Femur (tissue), 1 donor: ENCODE measurements at places on chromosomes 4 and X.

DNA sequence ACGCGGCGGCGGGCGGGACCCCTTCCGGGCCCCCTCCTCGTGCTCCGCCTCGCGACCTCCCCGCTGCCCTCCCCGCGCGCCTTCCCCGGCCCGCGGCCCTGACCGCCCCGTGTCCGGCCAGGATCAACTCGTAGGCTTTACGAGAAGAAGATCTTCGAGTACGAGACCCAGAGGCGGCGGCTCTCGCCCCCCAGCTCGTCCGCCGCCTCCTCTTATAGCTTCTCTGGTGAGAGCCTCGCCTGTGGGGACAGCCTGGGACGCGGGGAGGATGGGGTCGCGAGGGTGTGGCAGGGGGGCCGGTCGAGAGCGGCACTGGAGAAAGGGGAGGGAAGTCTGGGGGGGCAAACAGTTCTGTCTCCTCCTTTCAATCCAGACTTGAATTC, 465 bp downstream of the EMD start:
- DNase-seq: no peak

GRCh38 chr4:153890761-153891160, 101.9 kb upstream of the SFRP2 start:
- peak; percentile 33 for DNase-seq

DNA sequence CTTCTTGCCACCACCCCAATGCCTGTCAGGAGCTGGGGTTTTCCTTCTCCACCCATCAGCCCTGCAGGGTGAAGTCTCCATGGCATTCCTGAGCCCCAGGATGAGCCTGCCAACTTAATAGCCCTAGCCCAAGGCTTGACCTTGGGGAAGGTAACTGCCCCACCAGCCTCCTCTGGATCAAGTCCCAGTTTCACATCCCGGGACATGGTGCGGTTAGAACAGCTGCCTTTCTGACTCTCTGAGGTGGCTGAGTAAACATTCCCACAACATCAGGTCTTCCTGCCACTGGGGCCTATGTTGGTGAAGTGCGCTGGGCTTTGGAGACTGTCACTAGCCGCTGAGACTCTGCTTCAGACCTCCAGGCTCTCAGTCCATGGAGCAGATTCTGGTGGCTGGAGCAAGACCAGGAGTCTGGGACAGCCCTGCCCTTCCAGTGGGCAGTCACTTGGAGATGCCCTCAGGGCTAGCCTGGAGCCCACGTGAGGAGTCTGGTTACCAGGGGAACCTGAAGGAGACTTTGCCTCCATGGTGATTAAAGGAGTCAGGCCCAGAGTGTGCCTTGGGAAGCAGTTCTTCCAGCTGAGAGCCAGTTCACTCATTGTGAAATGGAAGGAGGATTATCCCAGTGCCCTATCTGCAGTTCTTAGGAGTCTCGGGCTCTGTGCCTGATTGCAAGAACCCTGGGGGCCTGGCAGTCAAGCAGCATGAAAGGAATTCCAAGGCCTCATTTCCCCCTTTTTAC, 56.8 kb downstream of the SMIM20 start:
- no peak for DNase-seq

- DNase-seq: peak; percentile 36
Measured at GRCh38 chrX:38205039-38205438, 15.6 kb downstream of the SRPX start.

DNA sequence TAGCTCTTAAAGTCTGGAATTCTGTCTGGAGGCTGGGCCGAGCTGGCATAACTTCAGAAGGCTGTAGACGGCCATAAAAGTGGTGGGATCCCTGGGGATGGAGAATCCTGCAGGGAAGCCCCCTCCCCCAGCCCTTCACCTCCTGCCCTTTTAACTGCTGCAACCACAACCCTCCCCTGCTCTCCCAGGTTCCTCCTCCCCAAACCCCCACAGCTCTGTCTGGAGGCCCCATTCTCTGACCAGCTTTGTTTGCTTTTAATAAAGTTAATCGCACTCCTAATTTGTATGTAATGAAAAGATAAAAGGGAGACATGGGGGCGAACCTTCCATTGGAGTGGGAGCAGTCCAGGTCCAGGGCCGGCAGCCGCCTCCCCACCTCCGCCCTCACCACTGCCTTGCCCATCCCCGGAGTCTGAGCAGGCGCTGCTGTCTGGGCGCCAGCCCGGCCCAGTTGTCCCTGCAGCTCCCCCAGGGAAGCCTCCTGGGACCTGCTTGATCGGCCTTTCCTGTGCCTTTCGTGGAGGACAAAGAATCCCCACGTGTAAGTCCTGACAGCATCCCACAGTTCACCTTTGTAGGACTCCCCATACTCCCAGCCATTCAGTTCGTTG, 84.3 kb downstream of the PJA1 start:
- DNase-seq: no peak

DNA sequence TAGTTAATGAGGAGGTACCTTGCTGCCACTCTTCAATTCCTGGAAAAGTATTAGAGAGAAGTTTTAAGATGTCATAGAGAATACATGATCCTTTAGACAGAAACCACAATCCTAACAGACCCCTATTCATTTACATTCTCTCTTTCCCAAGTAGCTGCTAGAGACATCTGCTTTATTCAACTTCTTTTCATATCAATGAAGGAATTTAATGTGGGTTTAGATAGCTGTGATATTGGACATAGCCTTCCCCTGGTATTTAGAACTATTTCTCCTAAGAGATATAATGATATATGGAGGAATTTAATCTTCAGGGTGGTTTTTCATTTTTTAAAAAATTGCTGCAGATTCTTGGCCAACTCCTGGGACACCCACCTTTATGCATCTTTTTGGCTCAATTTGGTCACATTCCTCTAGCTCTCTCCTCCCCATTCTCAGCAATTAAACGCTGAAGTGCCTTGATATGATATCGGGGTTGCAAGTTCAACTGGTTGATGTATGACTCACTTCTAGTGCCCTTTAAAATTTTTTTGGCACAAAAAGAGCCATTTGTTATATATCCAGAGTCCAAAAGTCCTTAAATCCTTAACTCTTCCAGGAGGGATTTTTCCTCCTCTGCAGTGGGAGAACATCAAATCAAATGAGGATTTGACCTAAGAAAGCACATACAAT, 57.6 kb downstream of the DOCK11 start:
- no peak for DNase-seq

DNA sequence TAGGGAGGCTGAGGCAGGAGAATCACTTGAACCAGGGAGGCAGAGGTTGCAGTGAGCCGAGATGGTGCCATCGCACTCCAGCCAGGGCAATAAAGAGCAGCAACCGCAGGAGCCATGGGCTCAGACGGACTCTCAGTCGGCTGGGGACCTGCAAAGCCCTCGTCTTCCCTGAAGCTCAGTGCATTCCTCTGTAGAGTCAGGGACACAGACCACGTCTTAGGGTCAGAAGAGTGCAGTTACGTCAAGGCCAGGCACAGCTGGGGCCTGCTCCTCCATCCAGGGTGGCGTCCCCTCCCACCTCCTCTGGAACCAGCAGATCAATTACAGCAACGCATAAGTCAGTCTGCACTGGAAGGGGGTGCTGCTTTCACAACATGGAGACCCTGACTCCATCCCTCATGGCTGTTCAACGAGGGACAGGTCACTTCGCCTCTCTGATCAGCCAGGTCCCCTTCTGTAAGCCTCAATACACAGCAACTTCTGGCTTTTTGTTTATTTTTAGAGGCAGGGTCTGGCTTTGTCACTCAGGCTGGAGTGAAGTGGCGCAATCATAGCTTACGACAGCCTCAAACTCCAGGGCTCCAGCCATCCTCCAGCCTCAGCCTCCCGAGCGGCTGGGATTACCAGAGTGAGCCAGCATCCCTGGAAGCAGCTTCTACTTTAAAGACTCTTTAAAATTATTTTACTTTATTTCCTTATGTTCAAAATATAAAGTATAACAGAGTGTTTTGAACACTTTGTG, 76.4 kb downstream of the ZFYVE28 start:
- no peak for DNase-seq

DNA sequence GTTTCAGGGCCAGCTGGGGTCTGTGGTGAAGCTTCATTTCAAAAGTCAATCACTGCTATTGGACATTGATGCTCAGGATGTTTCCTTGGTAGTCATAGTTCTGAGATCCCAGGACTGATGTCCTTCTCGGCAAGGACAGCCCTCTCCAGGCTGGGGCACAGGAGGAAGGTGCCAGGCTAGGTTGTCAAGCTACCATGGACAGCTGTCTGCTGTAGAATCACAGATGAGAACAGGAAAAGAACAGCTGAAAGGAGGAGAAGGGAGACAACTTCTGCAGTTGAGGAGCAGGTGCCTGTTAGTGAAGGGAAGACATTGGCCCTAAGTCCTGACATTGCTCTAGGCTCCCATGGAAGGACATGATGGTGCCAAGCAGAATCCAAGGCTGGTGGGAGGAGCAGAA, 58.0 kb downstream of the XAGE2 start:
- DNase-seq: no peak

GRCh38 chrX:42189576-42189975, 266.2 kb upstream of the CASK start:
- DNase-seq: peak; percentile 54

DNA sequence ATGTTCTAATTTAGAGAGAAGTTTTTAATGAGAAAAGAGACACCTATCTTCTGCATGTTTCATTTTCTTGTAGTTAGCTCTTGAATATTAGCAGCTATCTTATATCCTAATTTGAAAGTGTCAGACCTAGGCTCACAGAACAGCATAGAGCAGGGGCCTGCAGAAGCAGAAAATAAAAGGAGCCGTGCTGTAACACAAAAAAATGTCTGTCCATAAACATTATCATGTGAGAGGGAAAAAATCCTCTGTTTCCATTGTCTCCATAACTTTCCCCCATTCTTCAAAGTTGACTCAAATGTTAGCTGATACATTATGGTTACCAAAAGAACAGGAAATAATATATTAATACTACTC, 329.2 kb upstream of the EPHA5 start:
- no peak for DNase-seq

DNA sequence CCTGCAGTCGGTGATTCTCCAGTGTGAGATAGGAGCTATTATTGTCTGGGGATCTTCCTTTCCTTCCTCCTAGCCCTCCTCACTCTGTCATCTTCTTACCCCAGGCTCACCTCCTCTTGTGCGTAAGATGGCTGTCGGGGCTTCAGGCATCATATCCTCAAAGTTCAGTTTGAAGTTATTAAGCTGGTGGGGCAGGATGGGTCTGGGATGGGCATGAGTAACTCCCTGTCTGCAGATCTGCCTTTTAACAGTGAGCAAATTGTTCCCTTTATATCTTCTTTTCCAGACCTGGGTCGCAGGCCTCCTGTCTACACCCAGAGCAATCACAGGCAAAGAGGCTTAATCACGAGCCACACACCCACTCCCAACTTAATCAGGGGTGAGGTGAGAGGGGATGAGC, 900 bp upstream of the MTMR1 start:
- no peak for DNase-seq

DNA sequence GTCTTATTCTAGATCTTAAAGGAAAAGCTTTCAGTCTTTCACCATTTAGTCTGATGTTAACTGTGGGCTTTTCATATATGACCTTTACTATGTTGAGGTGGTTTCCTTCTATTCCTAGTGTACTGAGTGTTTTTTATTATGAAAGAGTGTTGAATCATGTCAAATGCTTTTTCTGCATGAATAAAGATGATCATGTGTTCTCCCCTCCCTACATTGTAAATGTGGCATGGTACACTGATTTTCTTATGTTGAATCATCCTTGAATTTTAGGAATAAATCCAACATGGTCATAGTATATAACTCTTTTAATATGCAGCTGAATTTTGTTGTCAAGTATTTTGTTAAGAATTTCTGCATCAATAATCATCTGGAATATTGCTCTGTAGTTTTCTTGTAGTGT, 4.3 kb downstream of the CLGN start:
- no peak for DNase-seq

GRCh38 chr4:149370002-149370401, 445.6 kb downstream of the IQCM start:
- no peak for DNase-seq
